ENCODE measurements at places on chromosomes 3 and 15.

DNA sequence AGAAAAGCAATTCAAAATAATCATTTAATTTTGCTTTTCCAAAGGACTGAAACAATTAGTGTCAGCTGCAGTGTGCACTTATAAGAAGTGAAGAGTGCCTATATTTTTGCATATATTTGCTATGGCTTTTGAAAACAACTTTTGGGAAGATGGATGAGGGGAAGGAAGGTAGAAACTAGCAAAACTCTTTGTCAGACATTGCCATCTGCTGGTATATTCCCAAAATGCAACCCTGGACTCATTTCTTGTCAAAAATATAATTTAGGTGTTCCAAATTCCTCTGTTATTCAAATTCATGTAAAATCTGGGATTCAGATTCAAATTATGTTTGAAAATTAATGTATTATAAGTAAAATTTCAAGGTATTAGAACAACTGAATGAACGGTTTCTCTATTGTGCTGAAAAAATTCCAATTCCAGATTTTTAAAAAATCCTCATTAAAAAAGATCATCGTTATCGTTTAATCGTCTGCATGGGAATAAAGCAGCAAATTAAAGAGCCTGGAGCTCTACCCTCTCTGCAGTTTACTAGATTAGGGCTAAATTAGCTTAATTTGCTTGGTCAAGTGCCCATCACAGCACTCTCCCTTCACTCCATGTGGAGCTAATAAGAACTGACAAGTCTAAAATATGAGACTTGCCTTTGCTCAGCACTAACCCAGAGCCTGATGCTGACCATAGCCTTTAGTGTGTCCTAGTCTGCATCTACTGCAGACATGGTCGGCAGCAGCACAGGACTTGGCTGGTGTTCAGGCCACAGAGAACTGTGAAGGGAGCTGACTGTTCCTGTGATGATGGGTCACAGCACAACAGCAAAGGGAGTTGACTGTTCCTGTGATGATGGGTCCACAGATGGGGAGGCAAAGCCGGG lies 67.9 kb upstream of the MITF start:
- no peak for DNase-seq

GRCh38 chr3:72661115-72661457 lies 187.2 kb downstream of the SHQ1 start:
- no peak for DNase-seq

DNA sequence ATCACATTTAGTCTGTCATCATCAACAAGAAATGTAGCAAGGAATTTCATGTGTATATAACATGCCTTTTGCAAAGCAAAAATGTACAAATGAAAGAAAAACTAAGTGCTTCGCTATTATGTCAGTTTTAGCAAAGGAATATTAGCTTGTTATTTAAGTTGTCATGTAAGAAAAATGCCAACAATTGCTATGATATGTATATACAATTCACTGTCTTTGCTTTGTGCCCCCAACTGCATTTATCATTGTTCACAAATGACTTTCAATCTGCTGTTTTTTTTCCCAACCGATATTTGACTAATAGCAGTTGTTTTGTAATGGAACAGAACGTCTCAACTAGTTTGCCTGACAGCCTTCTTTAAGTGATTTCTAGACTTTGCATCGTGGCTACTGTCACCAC lies 207.1 kb downstream of the ROBO1 start:
- DNase-seq = no peak

- DNase-seq = no peak
Observed at GRCh38 chr3:29591579-29591978, 310.7 kb downstream of the RBMS3 start.

DNA sequence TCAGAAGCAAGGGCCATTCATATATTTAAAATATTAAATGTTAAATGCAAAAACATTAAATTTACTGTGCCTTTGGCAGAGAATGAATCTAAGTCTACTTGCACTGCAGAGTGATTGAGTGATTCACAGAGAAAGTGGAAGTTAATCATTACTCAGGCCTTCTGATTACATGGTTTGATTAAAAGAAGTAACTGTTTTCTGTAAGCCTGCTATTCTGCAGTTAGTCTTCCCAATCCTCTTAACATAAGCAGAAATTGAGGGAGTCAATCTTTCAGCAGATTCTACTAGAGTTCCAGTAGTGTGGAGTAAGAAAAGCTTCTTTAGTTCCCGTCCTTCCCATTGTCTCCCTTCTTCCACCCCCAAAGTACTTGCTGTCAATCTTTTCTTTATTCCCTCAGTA lies 1.5 kb downstream of the NLGN1 start:
- no peak for DNase-seq

DNA sequence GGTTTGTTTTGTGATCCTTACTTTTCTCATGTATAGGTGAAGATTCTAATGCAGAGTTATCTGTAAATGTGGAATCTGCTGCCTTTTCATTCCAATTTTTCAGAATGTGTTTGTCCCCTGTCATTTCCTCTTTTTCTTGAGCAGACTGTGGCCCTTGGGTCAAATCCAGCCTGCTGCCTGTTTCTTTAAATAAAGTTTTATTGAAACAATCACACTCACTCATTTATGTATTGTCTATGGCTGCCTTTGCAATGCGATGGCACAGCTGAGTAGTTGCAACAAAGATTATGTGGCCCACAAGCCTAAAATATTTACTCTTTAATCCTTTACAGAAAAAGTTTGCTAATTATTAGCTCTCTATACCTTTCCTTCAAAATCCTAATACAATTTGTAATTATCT lies 116.3 kb upstream of the NPHP3 start:
- DNase-seq = no peak

GRCh38 chr15:40047415-40048210 lies 8.6 kb upstream of the SRP14 start:
- peak; percentile 55 for DNase-seq

DNA sequence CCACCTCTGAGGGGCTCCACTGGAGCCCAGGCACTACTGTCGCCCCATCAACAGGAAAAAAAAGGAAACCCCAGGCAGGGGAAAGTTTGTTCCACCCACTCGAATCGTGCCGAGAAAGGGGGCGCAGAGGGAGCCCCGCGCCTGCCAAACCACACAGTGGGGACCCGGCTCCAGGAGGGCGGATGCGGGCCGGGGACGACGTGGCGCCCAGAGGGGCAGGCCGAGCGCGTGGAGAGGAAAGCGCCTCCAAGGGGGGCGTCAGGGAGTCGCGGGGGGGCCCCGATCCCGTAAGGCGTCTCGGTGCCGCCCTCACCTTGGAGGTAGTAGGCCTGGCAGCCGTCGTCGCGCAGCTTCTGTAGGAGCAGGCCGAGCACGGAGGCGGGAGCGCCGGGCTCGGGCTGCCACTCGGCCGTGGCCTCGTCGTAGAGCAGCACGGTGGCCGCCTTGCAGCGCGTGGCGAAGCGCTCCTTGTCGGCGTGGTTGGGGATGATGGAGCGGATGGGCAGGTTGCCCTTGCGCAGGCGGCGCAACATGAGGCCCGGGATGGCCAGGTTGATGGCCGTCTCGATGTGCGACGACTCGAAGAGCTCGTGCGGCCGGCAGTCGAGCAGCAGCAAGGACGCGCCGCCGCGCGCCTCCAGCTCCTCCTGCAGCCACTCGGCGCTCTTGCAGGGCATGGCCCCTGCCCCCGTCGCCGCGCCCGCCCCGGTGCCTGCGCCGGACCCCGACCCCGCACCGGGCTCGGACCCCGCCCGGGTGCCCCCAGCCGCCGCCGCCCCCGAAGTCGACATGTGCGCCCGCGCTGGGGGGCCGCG lies 627 bp downstream of the DUSP7 start:
- DNase-seq = peak; percentile 85

- DNase-seq = peak; percentile 40
Observed at GRCh38 chr3:66403323-66403990, 97.4 kb downstream of the LRIG1 start.

DNA sequence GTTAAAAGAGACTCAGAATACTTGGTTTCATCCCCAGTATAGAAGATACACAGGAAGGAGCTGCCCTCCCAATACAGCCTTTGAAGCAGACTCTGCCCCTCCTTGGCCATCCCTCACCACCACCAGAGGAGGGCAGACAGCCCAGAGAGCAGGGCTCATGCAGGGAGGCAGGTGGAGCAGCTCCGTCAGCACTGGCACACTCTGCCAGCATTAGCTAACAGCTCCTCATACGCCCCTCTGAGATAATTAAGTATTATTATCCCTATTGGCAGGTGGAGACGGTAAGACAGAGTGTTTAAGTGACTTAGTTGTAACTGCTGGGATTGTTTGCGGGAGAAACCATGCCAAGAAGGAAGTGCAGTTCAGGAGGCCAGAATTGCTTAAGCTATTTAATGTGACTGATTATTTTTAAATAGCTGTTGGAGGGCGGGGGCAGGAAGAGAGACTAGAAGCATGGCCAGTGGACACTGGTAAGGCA lies 434.0 kb downstream of the EPHB1 start:
- peak; percentile 80 for DNase-seq

- peak; percentile 77 for DNase-seq
Observed at GRCh38 chr15:36877294-36877693, 223.1 kb downstream of the MEIS2 start.

DNA sequence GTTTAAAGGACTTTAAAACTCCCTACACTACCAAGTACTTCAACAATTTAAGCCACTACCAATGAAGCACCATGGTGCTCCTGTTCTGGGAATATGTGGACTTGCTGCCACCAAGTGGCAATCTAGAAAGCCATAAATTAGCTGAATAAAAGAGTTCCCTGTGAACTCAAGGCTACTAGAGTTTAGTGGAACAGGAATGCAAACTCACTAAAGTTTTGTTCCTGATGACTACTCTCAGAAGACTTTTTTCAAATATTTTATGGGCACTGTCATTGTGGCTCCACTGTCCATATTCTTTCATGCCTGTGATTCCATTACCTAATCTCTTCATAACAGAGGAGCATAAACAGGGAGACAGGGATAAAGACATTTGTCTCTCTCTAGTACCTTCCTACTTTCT lies 63.9 kb downstream of the TMCC1 start:
- DNase-seq = peak; percentile 73

- peak; percentile 43 for DNase-seq
Observed at GRCh38 chr3:57157545-57157944, 7.6 kb downstream of the IL17RD start.

- DNase-seq = no peak
Observed at GRCh38 chr3:35307296-35307695, 332.0 kb upstream of the ARPP21 start.

- DNase-seq = no peak
Observed at GRCh38 chr3:34225821-34226366, 427.5 kb downstream of the PDCD6IP start.

GRCh38 chr3:124032881-124033359 lies 41.0 kb upstream of the ROPN1 start:
- DNase-seq = peak; percentile 97

GRCh38 chr3:187247398-187247797 lies 44.1 kb downstream of the MASP1 start:
- no peak for DNase-seq

DNA sequence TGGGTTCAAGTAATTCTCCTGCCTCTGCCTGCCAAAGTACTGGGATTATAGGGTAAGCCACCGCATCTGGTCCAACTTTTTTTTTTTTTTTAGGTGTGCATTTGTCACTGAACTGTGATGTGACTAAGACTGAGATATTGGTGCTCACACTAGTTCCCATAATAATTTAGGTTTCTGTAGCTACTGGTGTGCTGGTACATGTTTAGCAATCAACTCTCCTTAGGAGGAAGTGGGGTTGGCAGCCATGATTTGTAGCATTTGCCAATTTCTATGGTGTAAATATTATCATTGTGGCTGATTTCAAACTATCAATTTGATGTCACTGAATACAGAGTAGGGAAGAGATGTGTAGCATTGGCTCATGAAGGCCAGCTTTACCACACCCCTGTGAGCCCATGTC lies 372.7 kb downstream of the EDEM1 start:
- DNase-seq = no peak

- DNase-seq = no peak
Observed at GRCh38 chr3:128579927-128580326, 70.7 kb downstream of the RPN1 start.

DNA sequence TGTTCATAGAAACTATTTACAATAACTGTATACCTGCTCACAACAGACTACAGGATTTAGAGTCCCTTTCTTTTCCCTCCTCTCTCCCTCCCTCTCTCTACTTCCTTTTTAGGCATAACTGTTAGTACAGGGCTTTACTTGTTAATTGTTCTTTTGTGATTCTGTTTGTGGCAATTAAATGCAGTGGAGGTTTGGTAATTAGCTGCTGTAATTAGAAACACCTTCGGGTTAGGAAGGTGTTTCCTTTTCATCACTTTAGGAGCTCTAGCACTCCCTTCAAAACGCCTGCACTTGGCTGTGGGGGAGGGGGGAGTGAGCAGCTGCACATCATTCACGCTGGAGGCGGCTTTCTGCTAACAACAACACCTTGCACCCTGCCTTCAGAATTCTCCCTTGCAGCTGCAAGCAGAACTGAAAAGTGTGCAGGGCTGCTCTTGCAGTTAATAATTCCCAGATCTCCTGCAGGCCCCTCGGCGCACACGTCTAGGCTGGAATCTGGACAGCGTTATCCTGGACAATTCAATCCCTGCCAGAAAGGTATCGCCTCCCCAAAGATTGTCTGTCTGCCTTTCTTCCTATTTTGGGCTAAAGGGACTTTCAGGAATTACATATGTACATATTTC lies 242.6 kb upstream of the RGMA start:
- peak; percentile 85 for DNase-seq

- peak; percentile 51 for DNase-seq
Observed at GRCh38 chr3:10551821-10552630, 46.6 kb upstream of the ATP2B2 start.

GRCh38 chr15:67193223-67193990 lies 61.1 kb downstream of the AAGAB start:
- no peak for DNase-seq

- no peak for DNase-seq
Observed at GRCh38 chr15:45635763-45636292, 999 bp downstream of the SQOR start.

- DNase-seq = no peak
Observed at GRCh38 chr3:42057561-42058211, 33.5 kb upstream of the TRAK1 start.

GRCh38 chr3:47163169-47164006 lies 525 bp downstream of the SETD2 start:
- peak; percentile 73 for DNase-seq

DNA sequence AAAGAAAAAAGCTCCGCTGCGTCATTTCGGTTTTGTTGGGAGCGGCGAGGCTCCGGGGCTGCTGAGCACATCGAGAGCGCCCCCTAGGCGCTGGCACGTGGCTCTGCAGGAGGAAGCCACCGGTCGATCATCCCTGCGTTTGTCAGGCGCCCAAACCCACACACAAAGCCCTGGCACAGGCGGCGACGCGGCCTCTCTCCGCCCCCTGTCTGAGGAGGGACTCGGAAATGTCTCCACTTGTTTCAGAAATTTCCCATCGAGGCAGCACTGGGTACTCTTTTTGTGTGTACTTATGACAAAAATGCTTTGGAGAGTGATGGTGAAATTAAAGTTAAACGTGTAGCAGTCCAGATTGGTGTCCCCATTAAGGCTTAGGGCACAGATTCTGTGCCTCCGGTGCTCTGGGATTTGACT lies 407.3 kb upstream of the ONECUT1 start:
- DNase-seq = peak; percentile 92

DNA sequence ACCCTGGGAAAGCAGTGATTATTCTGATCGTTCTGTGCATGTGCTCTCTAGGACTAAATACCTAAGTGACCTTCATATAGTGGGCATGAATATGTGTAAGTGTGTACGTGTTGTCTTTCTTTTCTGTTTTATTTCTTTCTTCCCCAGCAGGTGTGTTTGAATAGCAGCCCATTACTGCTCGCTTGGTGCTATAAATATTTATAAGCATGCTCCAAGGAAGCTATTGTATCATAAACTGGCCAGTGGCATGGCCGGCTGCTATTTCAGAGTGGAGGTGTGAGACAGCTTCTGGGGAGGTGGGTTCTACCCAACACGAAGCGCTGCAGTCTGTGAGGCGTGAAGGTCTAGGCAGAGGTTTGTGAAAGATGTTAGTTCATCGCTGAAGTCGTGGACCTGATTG lies 641.8 kb downstream of the NTRK3 start:
- no peak for DNase-seq
